ENCODE measurements at places on chromosomes 1 and 21. TPM values are rescaled to one million over a fixed set of nuclear protein-coding genes. Genes with fewer than 3 reads are reported as not detected.

- no peak for ATAC-seq
These were observed 72.3 kb downstream of the KDM1A start for GRCh38 chr1:23091545-23091944.

The CD53 gene
- total RNA-seq = 5.1 TPM

The C2CD4D gene
- total RNA-seq = 0.24 TPM

- ATAC-seq = no peak
These were observed 3.0 kb downstream of the SLC27A3 start for GRCh38 chr1:153778051-153778823.

DNA sequence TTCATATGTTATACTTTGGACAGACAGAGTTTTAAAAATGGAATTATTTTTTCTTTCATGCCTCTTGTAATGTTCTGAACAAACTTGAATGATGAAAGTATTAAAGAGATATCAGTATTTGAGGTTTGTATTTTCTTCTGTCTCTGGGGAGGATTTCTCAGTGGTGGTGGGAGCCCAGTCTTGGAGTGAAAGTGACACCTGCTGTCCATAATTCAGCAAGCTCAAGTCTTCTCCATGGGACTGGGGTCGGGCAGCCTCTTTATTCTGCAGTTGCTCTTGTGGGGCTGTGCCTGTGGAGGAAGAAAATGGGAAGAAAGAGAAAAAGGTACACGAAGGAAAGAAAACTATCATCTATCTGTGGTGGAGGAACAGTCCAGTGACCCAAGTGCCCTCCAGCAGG lies 56.1 kb downstream of the SMYD2 start:
- no peak for ATAC-seq

GRCh38 chr1:205749234-205750137 lies 496 bp downstream of the NUCKS1 start:
- peak; percentile 94 for ATAC-seq

- ATAC-seq = no peak
These were observed 45.2 kb downstream of the EDN2 start for GRCh38 chr1:41439234-41439633.

- ATAC-seq = no peak
These were observed 299.9 kb upstream of the PROX1 start for GRCh38 chr1:213687832-213688231.

- ATAC-seq = no peak
These were observed 24.4 kb downstream of the ZBTB17 start for GRCh38 chr1:15951341-15952153.

The ITLN2 gene
- 0.16 TPM for total RNA-seq

- ATAC-seq = no peak
These were observed 5.4 kb downstream of the HMGN2 start for GRCh38 chr1:26477446-26478152.

The CR1L gene
- total RNA-seq = not detected

The TRNP1 gene
- 75.0 TPM for total RNA-seq

GRCh38 chr1:8870616-8871538 lies 7.6 kb downstream of the ENO1 start:
- peak; percentile 69 for ATAC-seq

GRCh38 chr1:197451381-197451780 lies 183.3 kb downstream of the CRB1 start:
- no peak for ATAC-seq

GRCh38 chr1:240706150-240706935 lies 94.4 kb upstream of the GREM2 start:
- no peak for ATAC-seq

The KCNJ9 gene
- not detected for total RNA-seq

- no peak for ATAC-seq
These were observed 135.4 kb downstream of the LMO4 start for GRCh38 chr1:87464022-87464490.

DNA sequence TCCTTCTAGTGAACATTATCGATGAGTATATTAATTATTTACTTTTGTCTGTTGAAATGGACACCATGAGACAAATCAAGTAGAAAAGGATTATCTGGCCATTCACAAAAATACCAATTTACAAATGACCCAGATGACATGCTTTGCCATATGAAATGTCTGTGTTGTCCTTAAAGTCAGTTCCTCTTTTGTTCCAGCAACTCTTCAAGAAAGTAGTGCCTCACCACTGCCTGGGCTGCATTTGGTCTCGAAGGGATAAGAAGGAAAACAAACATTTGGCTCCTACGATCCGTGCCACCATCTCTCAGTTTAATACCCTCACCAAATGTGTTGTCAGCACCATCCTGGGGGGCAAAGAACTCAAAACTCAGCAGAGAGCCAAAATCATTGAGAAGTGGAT lies 79.6 kb downstream of the RGL1 start:
- no peak for ATAC-seq

The OR14K1 gene
- total RNA-seq = not detected

The USH2A gene
- not detected for total RNA-seq

DNA sequence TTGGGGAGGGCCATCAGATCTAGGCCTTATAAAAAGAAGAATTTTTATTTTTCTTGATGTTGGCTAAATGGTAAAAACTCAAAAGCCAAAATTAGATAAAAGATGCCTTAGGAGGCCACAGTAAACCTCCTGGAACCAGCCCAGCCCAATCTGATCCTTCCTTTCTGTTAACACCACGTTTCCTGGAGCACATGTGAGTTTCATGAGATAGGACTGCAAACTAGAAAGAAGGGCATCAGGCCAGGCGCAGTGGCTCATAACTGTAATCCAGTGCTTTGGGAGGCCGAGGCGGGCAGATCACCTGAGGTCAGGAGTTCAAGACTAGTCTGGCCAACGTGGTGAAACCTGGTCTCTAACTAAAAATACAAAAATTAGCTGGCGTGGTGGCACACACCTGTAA lies 6.7 kb downstream of the HSF2BP start:
- no peak for ATAC-seq

DNA sequence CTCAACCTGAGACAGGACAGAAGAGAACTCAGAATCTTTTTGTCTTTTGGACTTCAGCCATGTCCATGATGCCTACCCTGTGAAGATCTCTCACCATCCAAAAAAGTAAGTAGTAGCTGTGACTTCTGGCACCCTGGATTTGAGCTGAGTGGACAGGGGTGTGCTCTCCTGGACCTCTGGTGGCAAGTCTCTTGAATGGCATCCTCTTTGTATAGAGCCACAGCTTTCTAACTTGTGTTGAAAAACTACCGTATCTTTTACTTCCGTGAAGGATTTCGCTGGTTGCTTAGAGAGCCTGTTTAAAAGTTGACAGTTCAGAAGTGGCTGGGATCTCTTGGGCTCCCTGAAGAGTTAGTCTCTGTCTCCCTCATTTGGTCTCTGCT lies 1.8 kb downstream of the MFN2 start:
- ATAC-seq = no peak

DNA sequence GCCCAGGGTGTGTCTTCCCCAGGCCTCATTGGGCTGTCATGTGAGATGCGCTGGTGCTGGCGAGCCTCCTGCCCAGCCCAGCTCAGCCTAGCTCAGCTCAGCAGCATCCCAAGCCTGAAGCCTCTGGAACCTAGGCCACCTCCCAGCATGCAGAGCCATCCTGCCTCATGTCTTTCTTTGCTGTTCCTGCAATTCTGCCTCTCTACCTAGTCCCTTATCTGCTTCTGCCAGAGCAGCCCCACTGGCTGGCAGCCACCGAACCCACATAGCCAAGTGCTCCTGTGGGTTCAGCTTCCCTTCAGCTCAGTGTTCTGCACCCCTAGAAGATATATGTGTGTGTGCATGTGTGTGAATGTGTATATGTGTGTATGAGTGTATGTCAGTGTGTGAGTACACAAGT lies 291.5 kb upstream of the VAMP3 start:
- ATAC-seq = no peak

DNA sequence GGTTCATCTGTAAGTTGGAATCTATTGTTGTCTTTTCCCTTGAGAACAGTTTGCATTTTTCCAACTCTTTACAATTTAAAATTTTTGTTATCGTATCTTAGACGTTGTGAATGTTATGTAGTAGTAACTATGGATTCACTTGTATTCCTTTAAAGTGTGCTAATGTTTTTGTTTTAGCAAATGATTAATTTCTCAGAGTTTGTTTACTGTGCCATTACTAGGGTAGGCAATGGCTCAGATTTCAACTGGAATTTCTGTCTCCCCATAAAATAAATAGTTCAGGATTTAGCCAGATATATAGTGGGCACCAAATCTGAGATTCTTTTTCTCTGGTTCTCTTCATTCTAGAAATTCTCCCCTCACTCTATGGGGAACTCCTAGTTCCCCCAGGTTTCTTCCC lies 896.5 kb downstream of the PLA2G4A start:
- ATAC-seq = no peak

GRCh38 chr1:43444151-43444828 lies 9.4 kb downstream of the HYI start:
- no peak for ATAC-seq

DNA sequence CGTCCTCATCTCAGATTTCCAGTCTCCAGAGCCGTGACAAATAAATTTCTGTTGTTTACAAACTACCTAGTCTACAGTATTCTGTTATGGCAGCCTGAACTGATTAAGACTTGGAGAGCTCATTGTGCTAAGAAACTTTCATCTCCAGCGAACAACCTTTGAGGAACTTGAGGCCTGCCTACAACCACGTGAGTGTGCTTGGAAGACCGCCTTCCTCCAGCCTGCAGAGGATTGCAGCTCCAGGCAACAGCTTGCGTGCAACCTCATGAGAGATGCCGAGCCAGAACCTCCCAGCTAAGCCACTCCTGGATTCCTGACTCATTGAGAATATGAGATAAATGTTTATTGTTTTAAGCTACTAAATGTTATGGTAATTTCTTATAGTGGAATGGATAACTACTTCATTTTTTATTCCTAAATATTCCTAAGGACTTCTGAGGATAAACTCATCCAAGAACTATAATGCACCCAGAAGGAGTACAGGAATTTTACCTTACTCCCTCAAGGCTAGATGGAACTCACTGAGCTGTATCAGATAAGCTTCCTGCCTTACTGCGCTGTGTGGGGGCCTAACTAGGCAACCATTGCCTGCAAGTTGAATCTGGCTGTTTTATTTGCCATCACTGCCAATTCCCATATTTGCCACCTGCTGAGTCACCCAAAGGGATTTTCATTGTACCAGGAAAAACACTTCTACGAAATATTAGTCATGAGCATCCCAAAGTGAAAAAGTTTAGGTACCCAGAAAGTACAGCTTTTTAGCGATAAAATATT lies 17.6 kb downstream of the FAM177B start:
- ATAC-seq = peak; percentile 91

DNA sequence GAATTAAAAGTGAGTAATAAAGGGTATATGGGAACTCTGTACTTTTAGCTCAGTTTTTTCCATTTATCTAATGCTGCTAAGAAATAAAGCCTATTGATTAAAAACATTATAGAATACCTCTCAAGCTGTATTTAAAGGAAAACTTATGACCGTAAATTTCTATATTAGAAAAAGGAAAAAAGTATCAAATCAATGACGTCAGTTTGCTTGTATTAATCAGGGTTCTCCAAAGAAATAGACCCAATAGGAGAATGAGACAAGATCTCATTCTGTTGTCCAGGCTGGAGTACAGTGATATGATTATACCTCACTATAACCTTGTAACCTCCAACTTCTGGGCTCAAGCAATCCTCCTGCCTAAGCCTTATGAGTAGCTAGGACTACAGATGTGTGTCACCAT lies 15.4 kb upstream of the LRIF1 start:
- no peak for ATAC-seq

GRCh38 chr1:197116156-197116555 lies 30.3 kb downstream of the ASPM start:
- ATAC-seq = no peak

GRCh38 chr1:205013683-205014367 lies 29.2 kb upstream of the CNTN2 start:
- peak; percentile 49 for ATAC-seq

DNA sequence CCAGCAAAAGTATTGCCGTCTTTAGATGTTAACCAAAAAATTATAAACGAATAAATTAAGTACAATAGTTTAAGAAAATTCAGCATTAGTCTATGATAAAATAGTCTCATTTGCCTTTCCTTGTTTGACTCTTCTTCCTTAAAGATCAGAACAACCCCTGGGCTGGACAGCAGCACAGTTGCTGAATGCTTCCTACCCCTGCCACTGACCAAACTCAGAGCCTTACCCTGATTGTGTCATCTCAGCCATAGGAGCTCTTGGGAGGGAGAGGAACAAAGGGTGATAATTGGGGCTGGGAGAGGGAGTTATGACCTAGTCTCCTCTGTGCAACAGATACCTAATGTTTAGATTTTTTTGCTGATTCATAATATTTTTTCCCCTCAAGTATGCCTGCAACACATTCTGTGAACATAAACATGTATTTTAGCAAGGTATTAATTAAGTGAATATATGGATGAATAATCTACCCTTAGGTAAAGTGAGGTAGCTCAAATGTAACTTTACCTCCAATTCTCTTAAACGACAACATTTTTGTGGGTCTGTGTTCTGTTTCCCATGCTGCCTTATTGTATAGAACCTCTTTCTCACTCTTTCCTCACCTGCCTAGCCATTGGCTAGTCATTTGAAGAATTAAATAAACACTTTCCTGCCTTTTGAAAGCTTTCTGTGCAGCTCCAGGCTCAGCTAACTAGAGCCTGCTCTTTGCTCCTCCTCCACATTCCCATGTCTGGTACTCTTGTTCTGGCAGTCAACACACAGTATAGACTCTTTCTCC lies 46.1 kb downstream of the FGGY start:
- ATAC-seq = no peak

The CNR2 gene
- 0.12 TPM for total RNA-seq

The ODR4 gene
- 8.9 TPM for total RNA-seq

GRCh38 chr1:45304311-45305081 lies 22.2 kb upstream of the HPDL start:
- peak; percentile 1 for ATAC-seq

DNA sequence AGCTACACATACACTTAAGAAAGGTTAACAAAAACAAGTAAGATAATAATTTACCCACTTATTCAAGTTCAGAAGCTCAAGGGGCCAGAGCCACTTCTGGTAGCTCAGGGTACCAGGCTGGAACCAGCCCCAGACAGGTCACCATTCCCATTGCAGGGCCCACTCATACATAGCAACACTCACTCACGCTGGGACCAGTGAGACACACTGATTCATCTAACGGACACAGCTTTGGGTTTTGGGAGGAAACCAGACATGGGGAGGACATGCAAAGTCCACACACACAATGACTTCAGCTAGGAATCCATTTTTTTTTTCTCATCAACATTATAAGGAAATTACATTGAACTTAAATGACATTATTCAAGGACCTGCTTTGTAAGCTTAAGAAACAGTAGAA lies 169.1 kb downstream of the ZC3H11B start:
- no peak for ATAC-seq

GRCh38 chr1:5551274-5551975 lies 440.8 kb downstream of the NPHP4 start:
- peak; percentile 31 for ATAC-seq

The TEKT2 gene
- total RNA-seq = not detected

The FCGR2B gene
- total RNA-seq = 0.80 TPM

- no peak for ATAC-seq
These were observed 73.4 kb upstream of the F3 start for GRCh38 chr1:94614996-94615395.

- peak; percentile 88 for ATAC-seq
These were observed 460.6 kb downstream of the DSCAM start for GRCh38 chr21:40386294-40386911.

Data from esophagus mucosa (tissue), 1 donor.